Right lobe of liver (tissue), 6 donors: ENCODE measurements at places on chromosomes 12 and 14. TPM values are rescaled to one million over a fixed set of nuclear protein-coding genes. Genes with fewer than 3 reads are reported as not detected.

GRCh38 chr14:104249706-104250105, 111.3 kb downstream of the KIF26A start:
- DNase-seq = peak; percentile 45

GRCh38 chr14:31933716-31934115, 143.4 kb upstream of the ARHGAP5 start:
- DNase-seq = no peak

GRCh38 chr12:69389831-69390230, 30.3 kb downstream of the YEATS4 start:
- no peak for DNase-seq

KRT2 gene
- total RNA-seq = not detected

DNA sequence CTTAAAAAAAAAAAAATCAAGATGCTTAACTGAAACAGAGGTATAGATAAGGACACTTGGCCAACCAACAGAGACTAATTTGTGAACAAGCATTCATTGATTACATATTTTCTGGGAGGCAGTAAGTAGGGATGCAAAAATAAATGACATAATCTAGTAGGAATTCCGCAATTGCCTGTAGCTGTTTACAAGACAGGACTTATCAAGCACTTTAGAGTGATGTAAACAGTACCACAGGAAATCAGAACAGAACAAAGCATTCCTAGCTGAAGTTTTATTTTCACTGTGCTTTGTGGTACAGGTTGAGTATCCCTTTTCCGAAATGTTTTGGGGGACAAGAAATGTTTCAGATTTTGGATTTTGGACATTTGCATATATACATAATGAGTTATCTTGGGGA, 68.2 kb upstream of the FGD4 start:
- no peak for DNase-seq

DNA sequence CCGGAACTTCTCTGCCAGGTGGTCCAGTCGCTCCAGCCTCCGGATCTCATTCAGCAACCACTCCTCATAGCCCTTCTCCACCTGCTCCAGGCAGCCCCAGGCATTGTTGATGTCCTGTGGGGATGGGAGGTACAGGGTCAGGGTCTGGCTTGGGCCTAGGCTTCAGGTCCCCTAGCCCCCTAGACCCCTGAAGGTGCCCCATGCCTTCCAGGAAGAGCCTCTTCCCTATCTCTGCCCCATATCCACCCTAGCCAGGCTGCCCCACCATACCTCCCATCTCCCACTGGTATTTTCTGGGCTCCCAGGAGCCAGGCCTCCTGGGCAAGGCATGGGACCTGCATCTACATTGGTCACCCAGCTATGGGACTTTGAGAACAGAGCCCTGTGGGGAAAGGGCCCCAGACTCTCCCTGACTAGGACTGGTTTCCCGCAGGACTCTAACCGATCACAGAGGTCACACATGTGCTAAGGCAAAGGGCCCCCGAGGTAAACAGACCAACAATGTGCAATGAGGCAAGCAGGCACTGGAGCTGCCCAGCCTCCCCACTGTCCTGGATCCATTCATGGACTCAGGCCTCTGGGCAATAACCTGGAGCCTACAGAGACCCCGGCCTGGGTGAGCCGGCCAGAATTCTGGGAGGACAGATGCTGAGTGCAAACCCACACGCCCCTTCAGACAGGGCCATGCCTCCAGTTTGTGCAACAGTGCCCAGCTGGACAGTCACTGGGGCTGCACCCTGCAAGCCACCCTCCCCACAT, 88.8 kb downstream of the ACTN1 start:
- no peak for DNase-seq

DNA sequence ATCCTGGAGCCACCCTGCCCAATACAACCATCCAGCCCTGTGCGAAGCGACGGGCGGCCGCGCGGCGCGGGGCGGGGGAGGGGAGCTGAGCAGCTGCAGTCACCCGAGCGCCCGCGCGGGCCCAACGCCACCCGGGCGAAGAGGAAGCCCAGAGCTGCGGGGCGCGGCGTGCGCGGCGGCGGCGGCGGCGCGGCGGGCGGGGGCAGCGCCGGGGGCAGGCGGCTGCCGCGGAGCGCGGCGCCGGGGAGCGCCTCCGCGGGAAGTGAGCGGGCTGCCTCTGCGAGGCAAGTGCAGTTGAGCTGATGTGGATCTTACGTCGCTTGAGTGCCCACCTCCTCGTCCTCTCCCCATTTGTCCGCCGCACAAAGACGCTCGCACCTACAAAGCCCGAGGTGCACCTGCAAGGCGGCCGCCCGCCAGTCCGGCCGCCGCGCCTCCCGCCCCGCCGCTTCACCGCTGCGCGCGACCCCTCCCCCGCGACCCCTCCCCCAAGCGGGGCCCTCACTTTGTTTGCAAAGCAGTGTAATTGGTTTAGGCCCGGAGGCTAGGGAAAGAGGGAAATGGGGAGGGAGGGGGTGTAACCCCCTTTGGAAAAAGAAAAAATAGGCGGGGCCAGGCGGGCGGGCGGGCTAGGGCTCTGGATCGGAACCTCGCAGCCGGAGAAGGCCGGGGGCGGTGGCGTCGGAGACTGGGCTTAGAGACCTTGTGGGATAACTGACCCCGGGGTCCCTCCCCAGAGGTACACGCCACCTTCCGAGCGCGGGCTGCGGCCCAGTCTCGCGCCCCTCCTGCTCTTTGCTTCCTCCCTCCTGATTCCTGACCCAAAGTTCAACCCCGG, at the start of the genes FOXA1 and TTC6:
TSS of gene FOXA1 (minus strand) at position 279 of the 838 bp plus-strand sequence. CDS start at position 2, 277 bp downstream.
TSS of gene TTC6 (plus strand) at position 659 of the 838 bp plus-strand sequence. CDS start 26,436 bp downstream, outside the sequence.
- peak; percentile 76 for DNase-seq

GRCh38 chr14:28966416-28967233, 200.0 kb downstream of the FOXG1 start:
- no peak for DNase-seq

- no peak for DNase-seq
Measured at GRCh38 chr14:99609245-99610170, 5.5 kb upstream of the CCDC85C start.
